ENCODE measurements at places on chromosomes 11 and 22.

- DNase-seq: no peak
Measured at GRCh38 chr22:45268167-45268957, 16.4 kb upstream of the UPK3A start.

GRCh38 chr11:12505183-12505582 lies 127.8 kb downstream of the PARVA start:
- no peak for DNase-seq

DNA sequence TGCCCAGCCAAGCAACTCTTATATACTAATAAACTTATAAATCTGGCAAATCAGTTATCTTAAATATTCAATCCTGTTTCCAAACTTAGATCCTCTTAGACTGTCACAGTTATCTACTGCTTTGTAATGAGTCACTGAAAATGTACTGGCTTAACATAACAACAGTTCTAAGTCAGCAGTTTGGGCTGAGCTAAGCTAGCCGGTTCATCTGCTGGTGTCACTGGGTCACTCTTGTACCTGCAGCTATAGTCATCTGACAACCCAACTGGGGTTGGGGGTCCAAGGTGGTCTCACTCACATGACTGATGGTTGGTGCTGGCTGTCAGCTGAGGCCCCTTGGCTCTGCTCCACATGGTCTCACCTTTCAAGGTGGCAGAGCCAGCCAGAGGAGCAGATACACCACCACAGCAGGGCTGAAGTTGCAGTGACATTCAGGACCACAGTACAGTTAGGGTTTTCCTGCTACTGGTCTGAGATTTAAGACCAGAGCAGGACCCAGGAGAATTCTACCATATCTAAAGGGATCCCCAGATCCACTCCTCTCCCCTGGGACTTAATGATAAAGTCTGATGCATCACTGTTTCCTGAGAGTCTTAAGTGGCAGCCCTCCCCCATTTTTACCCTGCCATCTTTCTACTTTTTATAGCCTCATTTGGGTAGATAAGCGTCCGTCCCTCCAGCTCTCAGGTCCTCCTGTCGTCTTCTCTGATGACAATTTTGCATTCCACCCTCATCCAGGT lies 7.9 kb upstream of the MACROD1 start:
- DNase-seq: no peak

- DNase-seq: no peak
Measured at GRCh38 chr11:77130763-77131513, 2.9 kb downstream of the MYO7A start.

DNA sequence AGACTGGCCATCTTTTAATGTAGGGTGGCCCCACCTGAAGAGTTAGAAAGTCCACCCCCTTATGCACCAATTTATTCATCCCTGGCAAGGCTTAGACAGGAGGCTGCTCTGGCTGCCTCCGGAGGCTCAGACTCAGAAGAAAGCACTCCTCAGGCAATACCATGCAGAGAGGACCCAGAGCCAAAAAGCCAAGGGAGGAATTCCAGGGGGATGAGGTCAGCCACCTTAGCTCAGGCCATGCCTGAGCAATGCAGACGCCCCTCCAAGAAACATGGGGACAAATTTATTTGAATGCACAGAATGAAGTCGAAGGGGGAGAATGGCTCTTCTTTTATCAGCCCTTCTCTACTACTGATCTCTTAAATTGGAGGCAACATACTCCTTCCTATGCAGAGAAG lies 39.7 kb upstream of the GLYAT start:
- no peak for DNase-seq

DNA sequence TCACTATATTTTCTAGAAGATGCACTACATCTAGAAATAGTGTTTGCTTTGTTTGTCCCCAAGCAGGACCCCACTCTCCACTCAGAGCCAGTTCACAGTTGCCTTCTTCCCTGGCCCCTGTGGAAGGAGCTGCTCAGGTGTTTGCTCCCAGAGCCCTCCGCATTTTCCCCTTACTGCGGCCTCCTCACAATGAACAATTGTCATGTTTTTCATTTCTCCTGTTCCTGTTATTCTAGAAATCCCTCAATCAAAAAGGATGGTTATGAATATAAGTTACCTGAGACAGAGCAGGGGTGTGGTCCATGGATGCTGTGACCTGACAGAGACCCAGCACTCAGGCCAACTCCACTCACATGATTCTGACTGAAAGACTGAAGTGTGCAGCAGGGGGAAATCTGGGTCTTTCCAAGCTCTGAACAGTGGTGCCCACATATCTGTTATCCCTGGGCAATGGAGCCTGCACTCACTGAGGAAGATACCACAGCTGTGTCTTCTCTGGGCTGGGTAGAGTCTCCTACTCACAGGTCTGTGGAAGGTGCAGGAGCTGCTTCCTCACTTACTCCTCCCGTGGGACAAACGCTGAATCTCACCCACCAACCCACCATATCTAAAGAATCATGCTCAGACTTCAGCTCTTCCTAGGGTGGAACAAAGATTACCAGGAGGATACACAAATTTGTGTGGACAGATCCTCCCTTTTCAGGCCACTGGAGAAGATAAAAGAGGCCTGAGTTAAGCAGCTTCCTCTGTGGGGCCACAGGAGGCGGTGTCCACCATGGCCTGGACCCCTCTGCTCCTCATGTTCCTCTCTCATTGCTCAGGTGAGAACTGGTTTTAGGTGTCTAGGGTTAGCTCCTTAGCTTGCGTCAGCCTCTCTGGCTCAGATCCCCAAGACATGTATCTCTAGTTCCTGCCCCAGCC lies 87.1 kb upstream of the TOP3B start:
- DNase-seq: no peak

- DNase-seq: no peak
Measured at GRCh38 chr22:40855979-40856512, 393 bp downstream of the ST13 start.

DNA sequence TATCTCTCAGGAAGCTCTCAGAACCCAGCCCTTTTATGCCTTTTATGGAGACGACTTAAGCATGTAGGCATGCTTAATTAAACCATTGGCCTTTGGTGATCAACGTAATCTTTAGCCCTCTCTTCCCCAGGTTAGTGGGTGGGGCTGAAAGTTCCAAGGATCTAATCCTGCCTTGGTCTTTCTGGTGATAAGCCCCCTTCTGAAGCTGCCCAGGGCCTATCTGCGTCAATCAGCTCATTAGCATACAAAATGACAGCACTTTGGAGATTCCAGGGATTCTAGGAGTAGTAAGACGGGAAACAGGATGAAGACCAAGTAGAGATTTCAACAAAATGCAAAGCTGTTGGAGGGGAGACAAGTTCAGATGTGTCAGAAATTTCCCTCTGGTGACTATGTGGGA lies 3.1 kb downstream of the FAM118A start:
- no peak for DNase-seq

GRCh38 chr11:117180020-117180419 lies 1.5 kb downstream of the SIDT2 start:
- DNase-seq: no peak

GRCh38 chr11:6780829-6781228 lies 2.0 kb upstream of the OR2AG1 start:
- no peak for DNase-seq

DNA sequence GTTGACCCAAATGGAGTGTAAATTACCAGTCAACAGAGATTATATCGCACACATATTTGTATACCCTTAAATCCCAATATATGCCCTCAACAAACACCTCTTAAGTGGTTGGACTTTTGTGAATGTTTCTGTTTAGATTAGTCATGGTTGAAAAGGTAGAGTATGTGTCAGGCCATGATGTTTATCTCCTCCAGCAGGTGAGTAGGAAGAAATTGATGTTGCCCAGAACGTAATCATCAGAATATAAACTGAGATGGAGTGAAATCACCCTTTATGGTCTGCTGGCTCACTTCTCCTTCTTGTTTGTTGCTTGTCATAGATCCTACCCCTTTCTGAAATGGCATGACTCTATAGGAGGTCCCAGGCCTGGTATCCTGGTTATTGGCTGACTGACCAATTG lies 431.8 kb downstream of the ETS1 start:
- no peak for DNase-seq

DNA sequence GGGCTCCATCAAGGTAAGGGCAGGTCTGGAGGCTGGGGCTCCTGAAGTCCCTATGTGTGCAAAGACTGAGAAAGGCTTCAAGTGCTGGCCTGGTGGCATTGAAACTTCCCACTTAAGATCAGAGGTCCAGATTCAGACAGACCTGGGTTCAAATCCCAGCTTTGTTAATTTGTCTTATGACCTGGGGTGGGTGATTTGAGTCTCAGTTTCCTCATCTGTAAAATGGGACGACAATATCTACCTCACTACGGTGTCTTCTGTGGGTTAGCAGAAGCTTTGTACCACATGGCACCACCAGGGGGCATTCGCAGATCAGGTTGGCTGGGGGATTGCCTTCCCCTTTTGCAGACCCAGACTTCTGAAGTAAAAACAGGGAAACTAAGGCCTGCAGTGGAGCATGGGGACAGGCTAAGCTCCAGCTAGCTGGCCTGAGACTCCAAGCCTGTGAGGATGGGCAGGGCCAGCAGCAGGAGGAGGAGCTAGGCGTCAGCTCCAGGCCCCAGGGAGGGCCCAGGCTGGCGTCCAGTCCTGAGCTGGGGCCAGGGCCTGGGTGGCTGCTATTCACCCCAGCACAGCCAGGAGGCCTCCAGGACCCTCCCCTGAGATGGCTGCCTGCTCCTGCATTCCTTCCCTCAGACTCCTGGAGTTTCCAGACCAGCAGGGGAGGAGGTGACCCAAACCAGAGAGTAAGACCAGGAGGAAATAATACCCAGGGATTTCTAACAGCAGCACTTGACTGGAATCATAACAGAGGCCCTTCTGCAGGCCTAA lies 1.5 kb downstream of the CASTOR1 start:
- DNase-seq: peak; percentile 22

DNA sequence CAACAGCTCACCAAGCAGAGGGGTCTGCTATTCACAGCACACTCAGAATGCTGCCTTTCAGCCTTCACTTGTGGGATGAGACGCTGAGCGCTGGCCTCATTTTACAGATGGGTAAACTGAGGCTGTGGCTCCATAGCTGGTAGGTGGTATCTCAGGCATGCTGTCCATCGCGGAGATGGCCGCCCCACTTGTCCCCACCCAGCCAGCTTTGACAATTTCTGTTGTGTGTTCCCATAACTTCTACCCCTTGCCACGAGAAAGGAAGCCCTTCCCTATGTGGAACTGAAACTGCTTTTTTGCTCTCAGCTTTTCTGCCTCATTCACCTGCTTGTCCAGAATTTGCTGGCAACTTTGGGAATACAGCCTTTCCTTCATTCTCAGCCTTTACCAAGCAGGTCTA lies 36.1 kb upstream of the NNMT start:
- DNase-seq: no peak

- DNase-seq: no peak
Measured at GRCh38 chr11:113551645-113552044, 76.4 kb upstream of the DRD2 start.

- DNase-seq: no peak
Measured at GRCh38 chr11:62013537-62014476, 46.4 kb upstream of the FTH1 start.

DNA sequence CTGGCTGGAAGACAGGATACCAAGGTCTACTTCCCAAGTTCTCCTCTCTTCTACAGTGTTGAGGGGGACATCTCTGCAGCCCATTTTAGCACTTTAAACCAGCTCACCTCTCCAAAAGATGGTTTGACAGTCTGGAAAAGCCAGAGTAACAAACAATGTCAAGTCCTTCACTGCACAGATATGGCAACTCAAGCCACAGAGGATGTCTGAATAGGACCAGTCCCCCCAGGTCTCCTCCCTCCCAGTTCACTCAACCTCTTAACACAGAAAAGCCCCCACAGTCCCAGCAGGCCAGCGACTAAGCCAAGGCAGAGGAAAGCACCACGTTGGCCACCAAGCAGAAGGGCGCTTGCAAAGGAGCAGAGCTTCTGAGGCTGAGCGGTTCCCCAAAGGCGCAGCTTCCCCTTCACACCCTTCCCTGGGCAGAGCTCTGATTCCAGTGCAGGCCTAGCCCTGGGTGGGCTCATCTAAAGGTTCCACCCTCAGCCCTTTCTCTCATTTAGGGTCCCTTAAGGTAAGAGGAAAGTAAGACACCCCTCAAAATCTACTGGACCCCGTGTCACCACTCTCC lies 62.7 kb downstream of the PAK1 start:
- no peak for DNase-seq

Measured in NCI-H187 (cell line).